ENCODE measurements at places on chromosomes 7 and 10.
A peak's percentile ranks its signal among the peaks of the same experiment; 100 is the strongest.

DNA sequence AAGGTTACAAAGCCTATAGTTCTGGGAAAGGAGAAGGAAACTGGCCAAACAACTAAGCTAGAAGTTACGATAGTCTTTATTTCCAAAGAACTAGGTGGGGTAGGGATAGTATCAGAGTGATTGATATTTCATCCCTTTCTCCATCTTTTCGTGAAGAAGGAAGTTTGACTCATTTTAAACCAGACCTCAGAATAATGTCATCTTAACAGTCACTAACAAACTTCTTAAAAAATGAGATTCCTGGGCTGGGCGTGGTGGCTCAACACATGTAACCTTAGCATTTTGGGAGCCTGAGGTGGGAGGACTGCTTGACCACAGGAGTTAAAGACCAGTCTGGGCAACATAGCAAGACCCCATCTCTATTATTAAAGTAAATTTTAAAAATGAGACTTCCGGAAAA lies 69.4 kb downstream of the ARL4A start:
- no peak for DNase-seq

DNA sequence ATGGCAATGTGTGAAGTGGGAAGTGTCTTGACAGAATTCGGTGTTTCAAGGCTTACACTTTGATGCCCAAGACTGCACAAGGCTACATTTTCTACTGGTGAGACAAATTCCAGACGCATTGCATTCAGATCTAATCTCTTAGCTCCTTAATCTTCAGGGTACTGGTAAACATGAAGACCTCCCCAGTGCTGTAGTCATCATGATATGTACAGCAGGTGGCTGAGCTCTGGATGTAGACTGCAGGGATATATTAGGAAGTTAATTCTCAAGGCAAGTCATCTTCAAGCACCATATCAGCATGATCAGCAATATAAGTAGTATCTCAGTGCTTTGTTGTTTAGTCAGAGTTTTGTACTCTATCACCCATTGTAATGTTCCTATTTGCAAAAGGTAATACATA lies 61.8 kb downstream of the IKZF1 start:
- DNase-seq, result no peak

DNA sequence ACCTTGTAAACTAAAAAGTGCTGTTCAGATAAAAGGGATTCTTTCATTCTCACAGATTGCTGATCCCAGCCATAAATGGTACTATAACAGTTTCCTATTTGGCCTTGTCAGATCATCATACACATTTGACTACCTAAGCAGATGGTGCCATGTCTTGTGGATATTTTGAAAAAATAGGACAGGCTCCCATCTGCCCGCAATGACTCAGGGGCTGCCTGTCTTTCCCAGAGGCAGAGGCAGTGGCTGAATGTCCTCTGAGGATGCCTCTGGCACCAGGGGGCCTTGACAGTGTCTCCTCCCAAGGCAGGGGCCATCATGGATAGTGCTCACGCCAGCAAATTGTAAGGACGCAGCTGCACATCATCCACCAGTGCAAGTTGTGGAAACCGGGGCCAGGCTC lies 323.0 kb upstream of the PODXL start:
- no peak for DNase-seq

GRCh38 chr7:6460303-6460702 lies 12.5 kb upstream of the DAGLB start:
- no peak for DNase-seq

GRCh38 chr7:104397442-104397841 lies 69.0 kb downstream of the LHFPL3 start:
- DNase-seq, result no peak

GRCh38 chr7:123600876-123601275 lies 745 bp upstream of the ASB15 start:
- DNase-seq, result no peak

DNA sequence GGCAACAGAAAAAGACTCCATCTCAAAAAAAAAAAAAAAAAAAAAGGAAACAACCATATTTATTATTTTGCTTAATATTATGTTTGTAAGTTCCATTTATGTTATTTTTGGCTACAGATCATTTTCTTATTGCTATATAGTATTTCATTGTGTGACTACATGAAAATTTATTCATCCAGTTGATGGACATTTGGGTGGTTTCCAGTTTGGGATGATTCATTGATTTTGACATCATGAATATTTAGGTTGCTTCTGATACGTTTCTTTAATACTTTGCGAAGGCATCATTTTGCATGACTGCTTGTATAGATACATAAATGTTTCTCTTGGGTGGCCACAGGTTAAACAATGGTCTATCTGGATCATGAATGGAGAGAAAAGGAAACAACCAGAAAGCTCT lies 2.0 kb upstream of the NPSR1 start:
- DNase-seq, result no peak

- no peak for DNase-seq
Measured at GRCh38 chr10:30911303-30911863, 120.3 kb downstream of the ZNF438 start.

GRCh38 chr10:78950656-78951587 lies 117.8 kb upstream of the ZMIZ1 start:
- DNase-seq, result no peak

- DNase-seq, result no peak
Measured at GRCh38 chr7:36128448-36129047, 24.5 kb upstream of the EEPD1 start.

GRCh38 chr7:2818121-2818520 lies 26.0 kb downstream of the GNA12 start:
- no peak for DNase-seq

- DNase-seq, result no peak
Measured at GRCh38 chr7:92002720-92003119, 62.1 kb downstream of the AKAP9 start.

- no peak for DNase-seq
Measured at GRCh38 chr10:129448086-129448485, 19.0 kb upstream of the MGMT start.

DNA sequence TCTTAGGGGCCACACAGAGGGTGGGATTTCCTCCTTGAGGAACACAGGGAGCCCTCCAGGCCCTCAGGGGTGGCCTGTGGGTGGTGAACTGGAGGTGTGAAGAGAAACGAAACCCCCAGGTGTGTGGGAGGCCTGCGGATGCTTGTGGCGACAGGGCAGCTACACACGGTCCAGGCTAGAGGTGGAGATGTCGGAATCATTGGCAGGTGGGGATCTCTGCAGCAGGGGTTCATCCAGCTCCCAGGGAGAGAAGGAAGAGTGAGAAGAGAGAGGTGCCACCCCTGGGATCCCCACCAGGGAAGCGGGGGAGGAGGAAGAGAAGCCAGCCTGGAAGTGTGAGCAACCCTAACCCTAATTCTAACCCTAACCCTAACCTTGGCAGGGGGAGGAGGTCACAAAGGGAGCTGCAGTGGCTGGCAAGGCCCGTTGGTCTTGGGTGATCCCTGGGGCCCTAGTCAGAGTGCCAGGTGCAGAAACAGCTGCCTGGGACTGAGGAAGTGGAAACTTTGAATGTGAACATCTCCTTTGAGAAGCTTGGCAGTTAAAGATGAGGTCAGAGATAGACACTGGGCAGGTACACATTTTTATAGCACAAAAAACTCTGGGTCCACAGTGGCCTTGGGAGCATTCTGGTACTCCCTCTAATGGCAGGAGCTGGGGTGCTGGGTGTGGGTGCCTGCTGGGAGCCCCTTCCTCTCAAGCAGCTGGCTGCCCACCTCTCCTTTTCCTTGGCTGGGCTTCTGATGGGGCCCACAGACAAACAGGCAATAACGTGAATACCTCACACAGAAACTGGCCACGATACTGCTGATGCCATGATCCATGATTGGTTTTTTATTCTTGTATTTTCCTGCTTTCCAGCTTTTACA lies 6.8 kb upstream of the AEBP1 start:
- peak; percentile 38 for DNase-seq

- peak; percentile 36 for DNase-seq
Measured at GRCh38 chr7:149284343-149284742, 22.3 kb downstream of the ZNF783 start.

GRCh38 chr7:30795161-30795948 lies 24.1 kb downstream of the MINDY4 start:
- no peak for DNase-seq

DNA sequence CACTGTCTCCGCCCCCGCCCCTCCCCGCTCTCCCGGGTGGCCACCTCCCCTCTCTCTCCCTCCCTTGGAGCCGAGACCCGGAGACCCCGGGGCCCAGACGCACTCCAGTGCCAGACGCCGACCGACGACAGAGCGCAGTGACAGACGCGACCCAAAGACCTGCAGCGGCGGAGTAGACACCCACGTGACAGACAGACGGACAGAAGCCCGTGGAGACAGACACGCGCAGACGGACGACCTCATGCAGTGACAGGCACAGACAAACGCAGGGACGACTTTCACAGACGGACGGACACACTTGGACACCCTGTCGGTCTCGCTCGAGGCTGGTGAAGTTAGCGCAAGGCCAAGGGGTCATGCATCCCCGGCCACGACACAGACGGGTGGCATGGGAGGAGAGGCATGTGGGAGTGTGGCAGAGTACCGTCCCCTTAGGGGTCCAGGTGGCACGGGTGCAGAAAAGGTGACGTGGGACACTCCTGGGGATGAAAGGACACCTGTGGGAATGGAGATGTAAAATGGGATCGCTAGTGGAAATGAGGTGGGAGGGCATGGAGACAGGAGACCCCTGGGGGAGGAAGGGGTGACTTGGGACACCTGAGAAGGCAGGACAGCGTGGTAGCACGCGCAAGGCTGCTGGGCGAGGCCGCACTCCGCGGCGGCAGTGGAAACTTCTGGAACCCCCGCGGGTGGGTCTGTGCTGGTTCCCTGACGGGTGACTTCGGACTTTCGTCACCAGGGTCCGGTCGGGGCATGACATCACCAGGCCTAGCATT lies 456 bp upstream of the ACHE start:
- peak; percentile 53 for DNase-seq

Measured in stimulated activated CD4-positive, alpha-beta T cell treated with anti-CD3 and anti-CD28 coated beads, Interleukin-15, amount 100 ng/mL, for 24 hours (primary cell).